ENCODE measurements at places on chromosomes 2 and 18.

GRCh38 chr18:69205925-69206324 lies 194.8 kb upstream of the DOK6 start:
- no peak for DNase-seq

- DNase-seq, result no peak
Observed at GRCh38 chr2:107717661-107718060, 109.0 kb upstream of the RGPD4 start.

- DNase-seq, result no peak
Observed at GRCh38 chr18:60331890-60332289, 40.7 kb downstream of the MC4R start.

GRCh38 chr2:167708998-167709397 lies 538.4 kb downstream of the STK39 start:
- no peak for DNase-seq

DNA sequence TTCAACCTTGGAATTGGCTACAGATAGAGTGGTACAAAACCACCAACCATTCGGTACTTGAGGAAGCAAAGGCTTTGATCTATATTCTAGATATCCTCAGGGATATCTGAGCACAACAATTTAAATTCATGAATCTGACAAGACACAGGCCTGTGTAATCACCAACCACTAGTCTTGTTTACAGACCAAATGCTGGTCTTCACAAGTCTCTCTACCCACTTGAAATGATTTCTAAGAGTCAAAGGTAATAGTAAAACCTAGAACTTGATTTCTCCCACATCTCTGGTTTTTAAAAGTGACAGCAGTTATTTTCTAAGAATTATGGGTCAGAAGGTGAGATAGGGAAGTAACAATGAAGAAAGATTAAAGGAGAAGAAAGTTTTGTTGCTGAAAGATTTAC lies 613.7 kb upstream of the ACVR2A start:
- no peak for DNase-seq

DNA sequence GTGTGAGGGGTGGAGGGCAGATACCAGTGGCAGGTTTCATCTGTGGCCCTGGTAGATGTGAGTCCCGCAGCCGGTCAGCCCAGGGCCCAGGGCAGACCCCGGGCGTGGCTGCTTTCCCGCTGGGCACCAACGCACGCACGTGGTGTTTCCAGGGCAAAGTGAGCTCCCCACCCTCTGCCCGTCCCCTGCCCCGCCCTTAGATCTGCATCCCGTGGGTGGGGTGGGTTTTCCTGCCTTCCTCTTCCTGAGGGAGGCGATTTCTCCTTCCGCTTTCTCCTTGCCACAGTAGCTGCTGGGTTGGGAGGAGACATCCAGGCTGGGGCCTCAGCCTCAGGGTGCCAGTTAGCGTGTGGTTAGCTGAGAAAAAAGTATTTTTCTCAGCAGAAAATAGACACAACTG lies 49.6 kb downstream of the ODC1 start:
- DNase-seq, result no peak

DNA sequence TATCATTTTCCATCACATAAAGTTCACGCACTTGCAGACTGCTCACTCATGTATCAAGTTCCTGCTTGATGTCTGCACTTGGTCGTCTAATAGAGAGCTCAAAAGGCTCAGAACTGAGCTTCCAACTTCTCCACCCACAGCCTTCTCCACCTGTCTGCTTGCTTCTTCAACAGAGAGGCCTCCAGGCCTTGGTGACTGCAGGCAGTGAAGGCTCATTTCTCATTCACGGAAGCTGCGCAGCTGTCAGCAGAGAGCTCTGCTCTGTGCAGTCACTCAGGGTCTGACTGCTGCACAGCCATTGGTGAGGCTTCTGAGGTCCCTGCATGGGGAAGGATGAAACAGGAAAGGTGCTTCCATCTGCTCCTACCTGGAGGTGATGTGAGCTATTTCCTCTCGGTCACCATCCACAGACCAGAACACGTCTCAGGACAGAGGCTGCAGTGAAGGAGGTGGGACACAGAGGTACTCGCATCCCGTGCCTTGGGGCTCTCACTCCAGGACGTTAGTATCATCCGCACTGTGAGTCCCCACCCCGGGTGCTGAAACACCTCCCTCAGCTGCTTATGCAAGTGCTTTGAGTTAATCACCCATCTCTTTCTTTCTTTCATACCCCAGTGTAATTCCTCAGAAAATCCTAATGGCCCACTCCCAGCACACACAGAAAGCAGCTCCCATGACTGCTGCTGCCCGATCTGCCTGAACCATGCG lies 126.2 kb downstream of the TMEM18 start:
- no peak for DNase-seq

GRCh38 chr18:42937436-42937835 lies 178.0 kb downstream of the RIT2 start:
- no peak for DNase-seq

DNA sequence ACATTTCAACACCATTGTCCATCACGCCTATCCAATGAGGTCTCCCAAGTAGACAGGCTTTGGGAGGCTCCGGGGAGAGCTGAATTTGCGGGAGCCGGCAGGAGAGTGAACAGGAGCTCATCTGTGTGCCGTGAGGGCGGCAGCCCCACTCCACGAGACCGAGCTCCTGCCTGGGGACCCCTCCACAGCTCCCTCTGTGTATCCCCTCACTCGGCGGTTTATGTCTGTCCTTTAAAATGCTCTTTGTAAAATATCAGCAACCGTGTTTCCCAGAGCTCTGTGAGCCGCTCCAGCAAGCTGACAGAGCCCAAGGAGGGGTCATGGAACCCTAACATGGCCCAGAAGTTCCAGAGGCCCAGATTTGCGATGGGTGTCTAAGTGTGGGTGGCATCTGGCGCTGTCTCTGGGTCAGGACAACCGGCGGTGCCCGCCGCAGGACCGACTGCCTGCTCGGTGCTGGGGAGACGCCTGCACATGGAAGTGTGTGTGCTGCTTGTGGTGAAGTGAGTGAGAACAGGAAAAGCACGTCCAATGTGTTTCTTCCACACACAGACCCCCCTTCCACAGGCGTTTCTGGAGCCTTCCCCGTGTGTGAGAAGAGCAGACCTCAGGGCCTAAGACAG lies 34.8 kb downstream of the SLC66A2 start:
- no peak for DNase-seq

- no peak for DNase-seq
Observed at GRCh38 chr18:56945171-56946083, 201.5 kb upstream of the BOD1L2 start.

DNA sequence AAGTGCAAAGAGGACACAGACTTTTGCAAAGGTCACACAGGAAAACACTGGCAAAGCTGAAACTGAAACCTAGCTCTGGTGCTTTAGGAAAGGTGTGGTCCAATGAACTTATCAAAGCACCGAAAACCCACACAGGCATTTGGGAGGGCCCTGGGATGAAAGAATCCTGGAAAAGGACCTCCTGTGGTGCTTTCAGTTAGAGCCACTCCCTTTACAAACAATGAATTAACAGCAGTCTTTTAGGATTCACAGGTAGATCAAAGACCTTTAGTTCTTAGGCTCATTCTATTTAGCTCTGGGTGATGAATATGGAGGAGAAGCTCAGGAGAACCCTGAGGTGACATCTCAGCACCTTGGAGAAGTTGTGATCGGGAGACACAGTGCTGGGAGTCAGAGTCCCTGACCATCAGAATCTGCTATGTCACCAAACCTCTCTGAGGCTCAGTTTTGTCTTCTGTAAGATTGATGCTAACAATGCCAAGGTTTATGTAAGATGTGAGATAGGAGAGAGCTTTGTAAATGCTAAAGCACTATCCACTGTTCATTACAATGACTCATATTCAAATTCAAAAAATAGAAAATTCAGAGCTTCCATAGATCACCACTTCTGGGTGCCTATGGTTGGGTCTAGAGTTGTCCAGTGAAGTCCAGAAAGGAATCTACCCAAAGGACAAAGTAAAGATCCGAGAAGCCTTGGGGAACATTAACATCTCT lies 39.3 kb downstream of the VSNL1 start:
- DNase-seq, result no peak

- DNase-seq, result no peak
Observed at GRCh38 chr2:167822690-167823465, 424.5 kb downstream of the STK39 start.

GRCh38 chr2:34991508-34992274 lies 1363.9 kb upstream of the CRIM1 start:
- DNase-seq, result no peak

DNA sequence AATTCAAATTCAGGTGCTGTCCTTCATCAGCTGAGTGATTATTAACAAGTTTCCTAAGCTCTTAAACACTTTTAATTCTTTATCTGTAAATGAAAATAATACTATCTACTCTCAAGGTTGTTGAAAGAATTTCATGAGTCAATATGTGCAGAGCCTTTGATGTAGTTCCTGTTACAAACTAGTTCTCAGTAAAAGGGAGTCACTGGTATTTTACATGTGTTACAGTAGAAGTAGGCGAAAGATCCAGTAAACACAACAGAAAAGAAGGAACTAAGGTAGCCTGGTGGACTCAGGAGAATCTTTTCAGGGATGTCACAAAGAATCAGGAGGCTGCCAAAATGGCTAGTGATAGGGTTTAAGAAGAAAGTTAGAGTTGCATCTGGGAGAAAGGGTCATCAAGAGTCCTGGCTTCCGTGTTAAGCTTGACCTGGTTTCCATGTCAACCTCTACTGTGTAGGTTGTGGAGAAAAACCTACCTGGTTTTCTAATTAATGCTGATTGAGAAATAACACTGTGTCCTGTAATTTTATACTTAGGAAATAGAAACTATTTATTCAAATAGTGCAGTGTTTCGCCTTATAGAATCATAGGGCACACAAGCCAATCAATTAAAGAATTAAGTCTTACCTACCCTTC lies 58.3 kb upstream of the TRIB2 start:
- no peak for DNase-seq

DNA sequence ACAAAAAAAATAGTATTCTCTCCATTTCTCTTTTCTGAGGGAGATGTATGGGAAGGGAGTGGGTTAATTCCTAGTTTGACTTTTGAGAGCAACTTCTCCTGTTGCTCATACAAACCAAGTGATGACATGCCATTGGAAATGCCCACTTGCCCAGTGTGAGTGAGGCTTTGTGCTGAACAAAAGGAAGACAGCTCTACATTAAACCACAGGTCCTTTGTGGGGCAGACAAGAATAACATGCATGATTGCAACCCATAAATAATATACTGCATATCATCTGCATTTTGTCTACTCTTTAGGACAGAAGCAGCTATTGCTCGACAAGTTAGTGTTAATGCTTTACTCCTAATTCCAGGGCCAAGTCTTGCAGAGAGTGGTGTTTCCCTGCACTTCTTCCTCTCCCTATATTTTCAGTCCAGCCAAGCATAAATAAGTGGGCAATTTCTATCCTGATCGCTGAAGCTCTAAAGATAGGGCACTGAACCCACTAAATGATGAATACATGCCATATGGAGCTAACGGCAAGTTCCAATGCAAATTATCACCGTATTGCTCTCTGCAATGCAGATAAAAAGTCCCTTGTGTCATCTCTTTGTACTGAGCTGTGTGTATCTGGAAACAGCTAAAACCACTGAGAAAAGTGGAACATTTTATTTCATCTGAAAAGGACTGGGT lies 19.4 kb upstream of the EHBP1 start:
- no peak for DNase-seq

DNA sequence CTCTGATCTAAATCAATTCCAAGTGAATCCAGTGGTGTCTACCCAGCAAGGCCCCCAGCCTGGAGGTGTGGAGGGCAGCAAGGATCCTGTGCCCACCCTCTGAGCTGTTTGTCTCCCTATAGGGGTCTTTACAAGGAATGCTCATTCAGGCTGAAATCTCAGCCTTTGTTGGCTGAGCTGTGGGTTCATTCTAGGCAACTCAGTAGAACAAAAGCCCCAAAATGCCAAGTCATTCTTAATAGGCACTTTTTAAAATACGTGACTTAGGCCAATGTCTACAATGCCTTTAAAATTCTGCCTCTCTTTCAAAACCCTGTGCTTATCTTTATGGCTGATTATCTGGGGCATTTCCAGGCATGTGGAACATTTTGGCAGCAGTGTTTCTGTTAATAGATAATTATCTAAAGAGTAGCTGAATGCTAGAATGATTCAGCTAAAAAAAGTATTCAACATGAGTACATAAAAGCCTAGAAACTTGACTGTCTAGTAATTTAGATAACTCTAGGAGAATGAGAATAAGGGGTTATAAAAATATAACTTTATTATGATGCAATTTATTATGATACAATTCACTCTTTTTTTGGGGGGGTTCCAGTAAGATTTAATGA lies 7.4 kb downstream of the UGT1A6 start:
- no peak for DNase-seq

DNA sequence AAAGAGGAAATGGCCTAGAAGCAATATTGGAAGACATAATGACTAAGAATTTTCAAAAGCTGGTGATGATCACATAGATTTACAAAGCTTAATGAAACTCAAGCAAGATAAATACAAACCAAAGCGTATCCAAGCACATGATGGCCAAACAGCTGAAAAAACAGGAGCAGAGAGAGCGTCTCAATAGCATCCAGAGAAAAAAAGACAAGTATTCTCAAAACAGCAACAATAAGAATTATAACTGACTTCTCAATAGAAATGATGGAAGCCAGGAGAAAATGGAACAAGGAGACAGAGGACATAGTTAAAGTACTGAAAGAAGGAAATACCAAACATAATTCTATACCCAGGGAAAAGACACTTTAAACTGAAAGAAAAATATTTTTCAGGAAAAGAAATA lies 437.2 kb upstream of the TNP1 start:
- no peak for DNase-seq

DNA sequence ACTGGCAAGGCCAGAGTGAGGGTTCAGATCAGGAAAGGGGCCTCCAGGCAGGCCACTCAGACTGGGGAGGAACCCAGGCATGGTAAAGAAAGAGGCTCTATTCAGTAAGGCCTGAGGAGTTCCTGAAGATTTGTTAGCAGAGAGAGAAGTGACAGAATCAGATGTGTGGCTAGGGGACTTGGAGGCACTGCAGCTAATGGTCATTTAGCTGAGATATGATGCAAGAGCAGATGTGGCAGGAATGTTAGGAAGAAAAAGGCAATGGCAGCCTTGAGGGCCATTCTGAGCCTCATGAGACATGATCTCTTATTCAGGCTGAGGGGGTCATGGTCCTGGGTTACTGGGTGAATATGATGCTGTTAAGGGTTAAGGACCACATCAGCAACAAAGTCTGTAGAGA lies 73.4 kb downstream of the CCDC93 start:
- DNase-seq, result no peak

DNA sequence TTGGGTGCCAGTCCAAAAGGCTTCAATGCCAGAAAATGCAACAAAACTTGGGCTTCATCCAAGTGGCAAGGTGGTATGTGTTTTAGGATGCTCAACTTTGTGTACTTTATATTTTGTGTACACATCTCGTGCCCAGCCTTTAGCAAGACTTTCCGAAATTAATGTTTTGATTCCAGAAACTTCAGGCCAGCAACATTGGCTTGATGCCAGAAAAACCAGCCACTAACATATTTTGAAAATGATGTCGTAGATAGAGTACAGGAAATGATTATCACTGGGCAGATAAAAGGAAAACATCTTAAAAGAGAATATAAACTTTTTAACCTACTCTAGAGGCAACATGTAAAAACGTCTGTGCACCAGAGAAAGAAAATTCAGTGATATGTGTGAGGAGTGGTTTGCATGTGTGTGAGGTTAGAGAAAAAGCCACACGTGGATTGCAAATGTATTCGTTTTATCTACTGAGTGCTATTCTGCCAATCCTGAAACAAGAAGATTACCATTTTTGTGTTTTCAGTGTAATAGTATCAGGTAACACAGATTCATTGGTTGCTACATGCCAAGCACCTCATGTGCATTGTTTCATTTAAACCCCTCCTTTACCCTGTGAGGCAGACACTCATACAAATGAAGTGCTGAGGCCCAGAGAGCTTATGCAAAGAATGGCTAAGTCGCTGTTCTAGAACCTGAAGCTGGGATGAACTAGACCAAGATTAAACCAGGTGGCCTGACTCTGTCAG lies 264.8 kb downstream of the C1D start:
- no peak for DNase-seq

Data from activated CD4-positive, alpha-beta T cell treated with anti-CD3 and anti-CD28 coated beads for 24 hours (primary cell).